PC-9 (cell line): ENCODE measurements at places on chromosomes 16 and 17.

GRCh38 chr17:76053246-76054111, 18.8 kb downstream of the SRP68 start:
- DNase-seq: peak; percentile 79

- no peak for DNase-seq
These were observed 74.6 kb upstream of the CACNG5 start for GRCh38 chr17:66760324-66760723.

GRCh38 chr16:6297666-6298410, 1034.8 kb upstream of the RBFOX1 start:
- no peak for DNase-seq

DNA sequence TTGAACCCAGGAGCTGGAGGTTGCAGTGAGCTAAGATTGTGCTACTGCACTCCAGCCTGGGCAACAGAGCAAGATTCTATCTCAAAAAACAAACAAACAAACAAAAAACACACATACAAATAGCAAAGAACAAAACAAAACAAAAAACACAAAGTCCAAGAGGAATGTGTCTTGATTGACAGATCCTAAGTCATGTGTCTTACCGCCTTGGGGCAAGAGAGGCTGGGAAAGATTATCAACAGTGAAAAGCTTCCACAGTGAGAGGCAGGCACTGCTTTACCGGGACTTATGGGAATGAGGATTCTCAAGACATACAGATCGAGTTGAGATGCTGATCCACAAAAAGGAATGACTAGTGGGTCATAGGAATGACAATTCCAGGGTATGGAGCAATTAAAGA, 62.7 kb upstream of the GAS7 start:
- DNase-seq: no peak

DNA sequence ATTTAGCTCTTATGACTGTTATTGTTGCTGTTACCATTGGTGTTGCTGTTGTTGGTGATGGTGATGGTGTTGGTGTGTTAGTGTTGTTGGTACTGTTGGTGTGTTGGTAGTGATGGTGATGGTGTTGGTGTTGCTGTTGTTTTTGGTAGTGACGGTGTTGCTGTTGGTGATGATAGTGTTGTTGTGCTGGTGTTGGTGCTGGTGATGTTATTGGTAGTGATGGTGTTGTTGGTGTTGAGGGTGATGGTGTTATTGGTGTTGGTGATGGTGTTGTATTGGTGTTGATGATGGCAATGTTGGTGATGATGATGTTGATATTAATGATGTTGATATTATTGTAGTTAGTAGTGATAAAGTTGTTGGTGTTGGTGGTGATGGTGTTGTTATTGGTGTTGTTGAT, 285.7 kb upstream of the FOXF1 start:
- no peak for DNase-seq

DNA sequence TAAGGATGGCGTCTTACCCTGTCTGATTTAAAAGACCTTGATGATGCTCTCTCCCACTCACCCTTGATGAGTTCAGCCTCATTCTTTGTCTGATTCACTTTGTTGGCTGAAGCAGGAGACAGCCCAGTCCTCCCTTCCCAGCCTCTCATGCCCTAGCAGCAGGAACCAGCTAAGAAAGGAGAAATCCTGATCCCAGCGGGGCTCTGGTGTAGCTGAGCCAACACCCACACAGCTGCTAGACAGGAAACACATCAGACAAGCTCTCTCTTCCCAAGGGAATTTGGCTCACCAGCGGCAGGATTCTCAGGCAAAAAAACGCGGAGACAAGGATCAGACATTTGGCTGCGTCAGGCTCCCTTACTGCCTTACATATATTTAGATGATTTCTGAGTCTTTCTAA, 211.5 kb downstream of the CDH11 start:
- no peak for DNase-seq
